ENCODE measurements at places on chromosomes 6 and 20.

DNA sequence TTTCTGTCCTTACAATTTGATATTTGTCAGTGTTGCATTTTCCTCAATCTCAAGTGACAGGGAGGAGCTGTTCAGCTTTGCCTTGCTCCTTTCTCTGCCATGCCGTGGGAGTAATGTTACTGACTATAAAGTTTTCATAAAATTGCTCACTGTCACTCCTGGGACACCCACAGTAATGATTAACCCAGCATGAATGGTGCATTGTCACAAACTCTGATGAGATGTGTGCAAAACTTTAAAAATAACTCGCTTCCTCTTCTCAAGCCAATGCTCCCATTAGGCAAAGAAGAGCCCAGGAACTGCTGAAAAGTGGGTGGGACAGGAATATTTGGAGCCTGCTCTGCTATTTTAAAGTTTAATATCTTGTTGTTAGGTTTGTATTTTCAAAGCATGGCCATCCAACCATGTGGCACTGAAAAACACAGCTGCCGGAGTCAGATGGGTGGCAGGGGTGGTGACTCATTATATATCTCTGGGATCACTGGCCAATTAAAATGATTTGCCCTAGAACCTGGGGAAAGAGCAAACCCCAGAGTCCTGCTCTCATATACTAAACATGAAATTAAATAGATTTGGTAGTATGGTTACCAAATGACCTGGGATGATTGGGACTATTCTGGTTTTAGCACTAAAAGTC is 260.1 kb downstream of the BTBD3 start:
- no peak for DNase-seq

- no peak for DNase-seq
Observed at GRCh38 chr6:97347111-97347510, 64.1 kb upstream of the MMS22L start.

GRCh38 chr20:7985916-7986315 is 33.6 kb downstream of the TMX4 start:
- no peak for DNase-seq

- DNase-seq, result no peak
Observed at GRCh38 chr6:122059918-122060317, 339.5 kb upstream of the HSF2 start.

DNA sequence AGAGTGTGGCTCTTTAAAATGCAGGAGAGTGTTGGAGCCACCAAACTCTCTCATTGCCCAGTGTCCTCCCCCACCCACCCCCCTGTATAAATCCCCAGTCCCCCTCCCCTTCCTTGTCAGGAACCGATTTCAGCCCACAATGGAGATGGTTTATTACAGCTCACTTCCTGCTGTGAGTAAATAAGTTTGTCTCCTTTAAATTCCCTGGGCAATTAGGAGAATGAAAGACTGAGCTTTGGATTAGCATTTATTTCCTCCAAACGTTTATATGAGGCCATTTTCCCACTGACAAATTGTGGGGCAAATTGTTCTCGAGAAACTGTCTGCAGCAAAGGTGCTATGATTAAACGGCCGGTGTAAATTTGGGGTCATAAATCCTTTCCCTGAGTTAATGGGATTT is 128.8 kb downstream of the DHX35 start:
- DNase-seq, result no peak

- no peak for DNase-seq
Observed at GRCh38 chr6:104862456-104862855, 2.7 kb upstream of the HACE1 start.

DNA sequence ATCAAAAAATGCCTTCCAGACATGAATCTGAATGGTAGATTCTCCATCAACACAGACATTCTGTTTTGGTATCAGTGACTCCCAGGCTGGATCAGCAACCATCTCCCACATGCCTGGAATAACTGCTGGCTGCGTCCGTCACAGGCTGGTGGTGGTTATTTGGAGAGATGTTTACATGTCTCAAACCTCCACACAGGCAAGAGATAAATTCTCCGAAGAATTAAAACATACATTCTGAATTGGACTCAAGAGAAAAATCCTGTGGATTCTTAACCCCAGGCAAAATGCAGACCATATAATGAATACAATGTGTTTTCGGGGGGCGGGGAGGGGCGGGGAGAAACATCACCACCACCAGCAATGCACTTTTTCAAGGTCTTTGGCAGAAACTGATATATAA is 108.2 kb downstream of the THBS2 start:
- DNase-seq, result no peak

DNA sequence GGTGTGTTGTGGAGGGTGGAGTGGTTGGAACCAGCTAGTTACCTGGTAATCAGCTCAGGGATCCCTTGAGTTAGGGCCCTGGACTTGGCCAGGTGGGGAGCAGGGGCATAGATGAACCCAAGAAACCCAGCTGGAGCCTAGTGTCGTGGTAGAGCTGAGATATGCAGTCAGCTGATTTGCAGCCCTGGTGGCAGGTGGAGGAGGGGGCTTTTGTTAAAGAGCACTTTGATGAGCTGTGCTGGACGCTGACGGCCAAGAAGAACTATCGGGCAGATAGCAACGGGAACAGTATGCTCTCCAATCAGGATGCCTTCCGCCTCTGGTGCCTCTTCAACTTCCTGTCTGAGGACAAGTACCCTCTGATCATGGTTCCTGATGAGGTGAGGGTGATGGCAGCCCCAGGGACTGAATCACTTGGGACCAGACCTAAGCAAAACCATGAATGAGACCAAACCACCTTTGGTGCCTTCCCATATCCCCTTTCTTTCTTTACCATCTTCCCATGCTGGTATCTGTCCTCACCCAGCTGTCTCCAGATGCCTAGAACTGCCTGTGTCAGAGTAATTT is 12.7 kb downstream of the DEF6 start:
- DNase-seq, result no peak

GRCh38 chr6:50143011-50143719 is 93.4 kb upstream of the DEFB112 start:
- no peak for DNase-seq

DNA sequence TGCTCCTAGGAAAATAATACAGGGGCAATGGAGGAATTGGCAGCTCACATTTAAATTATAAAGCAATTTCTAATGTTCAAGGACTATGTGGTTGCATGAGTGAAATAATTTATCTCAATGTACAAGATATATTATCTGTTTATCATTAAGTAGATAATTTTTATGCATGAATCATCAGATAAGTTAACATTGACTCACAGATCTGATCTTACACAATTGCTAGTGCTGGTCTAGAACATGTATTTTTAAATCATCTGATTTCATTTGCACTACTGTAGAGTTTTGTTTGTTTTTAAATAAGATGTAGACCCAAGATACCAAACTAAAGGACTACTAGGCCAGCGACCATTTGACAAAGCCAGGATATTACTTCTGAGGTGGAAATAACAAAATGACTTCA is 199.2 kb downstream of the BMP2 start:
- DNase-seq, result no peak

Measured in activated CD4-positive, CD25-positive, alpha-beta regulatory T cell (primary cell).